Esophagus squamous epithelium (tissue), 5 donors: ENCODE measurements at places on chromosomes 11 and 22.

- DNase-seq: no peak
Observed at GRCh38 chr11:96177146-96177545, 165.8 kb downstream of the MAML2 start.

- no peak for DNase-seq
Observed at GRCh38 chr11:12862696-12863469, 146.2 kb upstream of the RASSF10 start.

- no peak for DNase-seq
Observed at GRCh38 chr22:27237080-27237741, 564.3 kb downstream of the MN1 start.

GRCh38 chr22:45331486-45331885 lies 21.8 kb downstream of the FAM118A start:
- no peak for DNase-seq

DNA sequence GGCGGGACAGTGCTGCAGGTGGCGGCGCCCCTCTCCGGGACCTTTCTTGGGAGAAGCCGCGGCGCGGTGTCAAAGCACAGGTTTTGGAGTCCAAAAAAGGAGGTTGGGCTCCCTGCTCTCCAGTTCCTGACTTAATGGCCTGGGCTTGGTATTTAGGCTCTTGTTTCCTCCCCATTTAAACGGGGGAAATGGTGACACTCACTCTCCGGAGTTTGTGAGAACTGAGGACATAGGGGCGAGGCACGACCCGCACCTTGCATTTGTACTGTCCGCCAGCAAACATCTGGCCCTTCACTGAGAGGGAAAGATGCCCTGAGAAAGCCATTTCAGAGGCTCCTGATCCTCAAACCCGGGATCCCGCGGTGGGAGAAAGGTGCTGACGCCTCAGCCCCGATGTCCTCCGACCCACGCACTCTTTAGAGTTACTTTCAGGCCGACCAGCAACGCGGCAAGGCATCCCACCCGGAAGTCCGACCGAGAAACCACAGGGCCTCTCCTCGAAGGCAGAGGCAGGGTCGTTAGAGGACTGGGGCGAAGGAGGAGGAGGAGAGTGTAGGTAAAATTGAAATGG lies 2.9 kb upstream of the WDR74 start:
- no peak for DNase-seq

- DNase-seq: no peak
Observed at GRCh38 chr11:117475716-117476530, 148.3 kb downstream of the CEP164 start.
